ENCODE measurements at places on chromosomes 12 and 14.

- DNase-seq, result no peak
Observed at GRCh38 chr14:100588671-100589070, 1.5 kb upstream of the BEGAIN start.

GRCh38 chr12:52204095-52204930 lies 12.5 kb upstream of the KRT80 start:
- no peak for DNase-seq

- no peak for DNase-seq
Observed at GRCh38 chr14:20668969-20669368, 15.4 kb upstream of the RNASE4 start.

DNA sequence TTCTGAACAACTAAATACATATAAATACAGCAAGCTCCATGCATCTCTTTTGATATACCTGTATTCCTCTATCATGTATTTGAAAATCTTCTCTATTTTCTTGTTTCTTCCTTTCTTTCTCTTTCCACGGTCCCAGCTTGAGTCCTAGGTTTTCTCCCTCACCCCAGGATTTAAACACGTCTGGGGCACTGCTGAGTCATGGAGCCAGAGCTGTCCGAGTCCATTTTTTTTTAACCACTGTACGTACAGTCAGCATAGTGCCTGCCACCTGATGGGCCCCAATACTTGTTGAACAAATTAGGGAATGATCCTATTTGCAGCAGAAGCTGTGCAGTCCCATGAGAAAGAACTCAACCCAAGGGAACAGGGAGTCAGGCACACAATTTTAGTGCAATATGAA lies 158.1 kb downstream of the ATP23 start:
- no peak for DNase-seq

GRCh38 chr12:1927751-1928351 lies 9.4 kb upstream of the CACNA2D4 start:
- DNase-seq, result no peak

DNA sequence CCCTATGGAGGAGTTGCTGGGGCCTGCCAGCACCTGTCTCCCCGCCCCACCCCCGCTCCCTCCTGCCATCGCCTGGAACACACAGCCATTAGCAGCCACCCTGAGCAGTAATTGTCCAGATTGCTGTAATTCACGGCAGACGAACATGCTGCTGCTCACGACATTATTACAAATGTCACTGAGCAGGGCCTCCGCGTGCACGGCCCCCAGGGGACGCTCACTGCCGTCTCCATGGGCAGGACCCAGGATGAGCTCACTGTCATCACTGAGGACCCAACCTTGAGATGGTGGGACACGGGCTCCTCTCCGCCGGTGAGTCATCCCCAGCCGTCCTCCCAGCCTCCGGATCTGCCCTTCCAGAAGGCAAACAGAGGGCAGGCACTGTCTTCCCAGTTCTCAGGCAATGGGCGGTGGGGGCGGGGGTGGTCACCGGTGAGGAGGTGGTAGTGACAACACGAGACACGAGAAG lies 100.4 kb downstream of the RFLNA start:
- DNase-seq, result no peak
